ENCODE measurements at places on chromosomes 3 and 15.

DNA sequence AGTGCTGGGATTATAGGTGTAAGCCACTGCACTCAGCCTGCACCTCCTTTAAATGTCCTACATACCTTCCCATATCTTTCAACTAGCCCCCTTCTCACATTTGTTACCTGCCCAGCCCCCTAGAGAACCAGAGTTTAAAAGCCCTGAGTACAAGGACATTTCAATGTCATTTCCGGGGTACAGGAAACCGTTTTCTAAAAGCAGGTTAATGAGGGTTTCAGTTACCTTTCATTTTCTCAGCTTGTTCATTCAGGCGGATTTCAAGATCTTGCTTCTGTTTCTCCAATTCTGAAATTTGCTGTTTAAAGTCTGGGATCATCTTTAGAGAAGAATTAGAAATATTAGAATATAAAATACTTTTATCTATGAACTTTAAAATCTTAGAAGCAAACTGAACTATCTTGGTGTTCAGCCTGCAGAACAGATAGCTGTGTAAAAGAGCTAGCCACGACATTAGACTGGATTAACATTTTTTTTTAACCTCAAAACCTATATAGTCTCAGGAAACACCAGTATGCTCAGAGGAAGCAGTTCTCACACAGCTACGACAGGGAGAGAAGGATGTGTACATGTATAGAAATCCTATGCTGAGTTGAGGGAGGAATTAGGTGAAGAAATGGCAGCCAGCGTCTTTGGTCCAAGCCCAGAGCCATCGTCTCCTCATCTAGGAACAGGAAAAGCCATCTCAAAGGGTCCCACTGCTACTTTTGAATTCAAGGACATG, 29.9 kb upstream of the GNB5 start:
- DNase-seq = no peak

DNA sequence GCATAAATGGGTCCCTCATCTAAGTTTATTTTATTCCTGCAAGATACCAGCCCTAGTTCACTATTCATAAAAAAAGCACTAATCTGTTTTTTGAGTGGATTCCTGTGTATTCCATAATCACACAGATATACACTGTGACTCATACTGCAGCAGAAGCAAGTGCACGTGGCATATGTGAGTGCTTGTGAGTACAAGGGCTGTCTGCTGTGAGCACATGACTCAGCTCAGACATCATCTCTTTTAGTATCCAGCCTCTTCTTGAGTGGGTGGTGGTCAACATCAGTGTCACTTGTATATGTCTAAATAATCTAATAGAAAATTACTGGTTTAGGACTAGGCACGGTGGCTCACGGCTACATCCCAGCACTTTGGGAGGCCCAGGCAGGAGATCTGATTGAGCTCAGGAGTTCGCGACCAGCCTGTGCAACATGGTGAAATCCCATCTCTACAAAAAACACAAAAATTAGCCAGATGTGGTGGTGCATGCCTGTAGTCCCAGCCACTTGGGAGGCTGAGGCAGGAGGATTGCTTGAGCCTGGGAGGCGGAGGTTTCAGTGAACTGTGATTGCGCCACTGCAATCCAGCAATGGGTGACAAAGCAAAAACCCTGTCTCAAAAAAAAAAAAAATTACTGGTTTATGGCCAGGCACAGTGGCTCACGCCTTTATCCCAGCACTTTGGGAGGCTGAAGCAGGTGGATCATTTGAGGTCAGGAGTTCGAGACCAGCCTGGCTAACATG, 49.8 kb downstream of the NIPA2 start:
- no peak for DNase-seq

DNA sequence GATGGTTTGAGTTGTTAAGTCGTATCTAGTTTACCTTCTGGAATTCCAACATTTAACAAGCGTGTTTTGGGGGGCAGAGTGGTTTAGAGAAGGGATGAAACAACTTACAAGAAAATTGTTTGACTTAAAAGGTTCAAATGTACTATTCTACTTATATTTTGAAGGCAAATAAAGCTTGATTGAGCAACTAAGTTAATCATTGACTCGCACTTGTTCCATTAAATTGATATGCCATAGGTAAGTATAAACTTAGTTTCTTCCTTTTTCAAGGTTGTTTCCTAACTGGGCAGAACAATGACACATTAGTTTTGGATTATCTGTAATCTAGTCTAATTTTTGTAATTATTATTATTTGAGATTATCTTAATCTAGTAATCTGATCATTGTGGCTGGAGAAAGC, 48.3 kb upstream of the CPNE4 start:
- no peak for DNase-seq

- no peak for DNase-seq
These were observed 124.9 kb upstream of the PRR20G start for GRCh38 chr3:127412578-127413317.

DNA sequence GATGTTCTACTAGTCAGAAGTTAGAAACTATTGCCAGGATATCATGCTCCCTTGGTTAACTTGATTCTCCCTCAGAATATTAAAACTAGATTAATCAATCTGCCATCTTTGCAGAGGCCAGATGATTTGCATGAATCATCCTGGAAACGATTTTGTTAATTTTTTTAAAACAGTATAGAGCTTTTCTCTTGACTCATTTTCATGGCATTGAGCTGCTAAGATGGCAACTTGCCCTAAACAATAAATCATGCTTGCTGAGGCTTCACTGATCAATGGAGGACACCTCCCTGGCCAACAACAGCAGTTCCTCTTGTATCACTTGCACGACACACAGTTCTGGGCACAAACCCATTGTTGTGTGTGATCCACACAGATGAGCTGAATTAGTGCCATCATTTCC, 109.1 kb downstream of the COL6A6 start:
- DNase-seq = no peak

DNA sequence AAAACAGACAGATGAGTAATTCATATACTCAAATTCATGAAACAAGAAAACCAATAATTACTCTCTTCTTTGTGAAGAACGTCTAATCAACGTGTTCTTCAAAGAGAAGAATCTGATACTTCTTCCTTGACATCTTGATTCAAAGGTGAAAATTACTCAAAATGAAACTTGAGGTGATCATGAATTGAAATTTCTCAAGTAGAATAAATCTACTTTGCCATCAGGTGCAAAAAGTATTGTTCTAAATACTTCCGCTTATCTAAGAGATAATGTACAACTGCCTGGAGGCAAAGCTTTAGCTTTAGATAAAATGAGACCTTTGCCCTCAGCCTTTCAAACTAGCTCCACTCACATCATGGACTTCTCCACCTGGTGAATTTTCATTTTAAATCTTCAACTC, 13.9 kb upstream of the XXYLT1 start:
- DNase-seq = no peak

GRCh38 chr15:57218826-57219576, 157.3 kb upstream of the CGNL1 start:
- DNase-seq = no peak

DNA sequence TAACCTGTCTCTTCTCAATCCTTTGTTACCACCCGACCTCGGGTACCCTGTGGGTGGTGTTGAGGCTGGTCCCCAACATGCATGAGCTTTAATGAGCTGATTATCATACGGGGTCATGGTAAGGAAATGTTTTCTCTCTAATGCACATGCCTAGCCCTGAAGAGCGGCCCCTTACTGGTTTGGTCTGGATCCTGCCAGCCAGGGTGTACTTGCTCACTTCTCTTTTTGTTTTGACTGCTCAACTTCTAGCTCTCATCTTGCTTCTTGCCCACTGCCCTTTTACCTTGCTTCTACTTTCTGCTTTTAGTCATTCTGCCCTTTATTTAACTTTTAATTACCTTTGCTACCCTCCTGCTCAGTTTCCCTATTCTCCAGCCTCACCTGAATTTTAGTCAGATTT, 44.3 kb upstream of the ACAD9 start:
- DNase-seq = no peak

GRCh38 chr3:59791774-59792308, 742.0 kb upstream of the CFAP20DC start:
- DNase-seq = no peak

DNA sequence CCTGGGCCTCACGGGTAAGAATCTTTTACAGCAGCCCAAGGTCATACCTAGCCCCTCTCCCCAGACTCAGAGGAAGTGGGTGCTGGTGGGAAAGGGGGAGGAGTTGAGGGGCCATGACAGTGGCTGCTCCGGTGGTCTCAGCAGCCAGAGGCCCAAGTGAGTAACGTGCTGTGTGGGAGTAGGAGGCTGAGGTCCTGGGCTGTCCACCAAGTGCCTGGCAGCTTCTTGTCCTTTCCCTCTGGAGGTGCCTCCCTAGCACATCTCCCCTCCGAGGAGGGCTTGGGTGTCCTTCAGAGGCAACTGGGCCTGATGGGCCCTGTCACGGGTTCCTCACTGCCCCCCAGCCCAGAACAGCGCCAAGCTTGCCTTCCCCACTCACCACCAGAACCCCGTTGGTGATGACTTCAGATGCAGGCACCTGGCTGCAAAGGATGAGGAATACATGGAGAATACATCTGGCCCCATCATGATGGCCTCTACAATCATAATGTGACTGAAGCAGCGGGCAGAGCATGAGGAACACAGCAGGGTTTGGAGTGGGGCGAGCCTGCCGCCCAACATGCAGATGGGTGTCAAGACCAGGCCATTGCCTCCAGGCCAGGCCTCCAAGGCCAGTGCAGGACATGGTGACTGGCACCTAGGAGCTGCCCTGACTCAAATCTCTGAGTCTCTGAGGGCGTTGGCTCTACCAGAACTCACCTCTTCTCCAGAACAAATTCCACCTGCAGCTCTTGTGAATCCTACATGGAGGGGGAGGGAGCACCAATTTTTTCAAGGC, 3.3 kb downstream of the PLA2G4F start:
- DNase-seq = no peak

DNA sequence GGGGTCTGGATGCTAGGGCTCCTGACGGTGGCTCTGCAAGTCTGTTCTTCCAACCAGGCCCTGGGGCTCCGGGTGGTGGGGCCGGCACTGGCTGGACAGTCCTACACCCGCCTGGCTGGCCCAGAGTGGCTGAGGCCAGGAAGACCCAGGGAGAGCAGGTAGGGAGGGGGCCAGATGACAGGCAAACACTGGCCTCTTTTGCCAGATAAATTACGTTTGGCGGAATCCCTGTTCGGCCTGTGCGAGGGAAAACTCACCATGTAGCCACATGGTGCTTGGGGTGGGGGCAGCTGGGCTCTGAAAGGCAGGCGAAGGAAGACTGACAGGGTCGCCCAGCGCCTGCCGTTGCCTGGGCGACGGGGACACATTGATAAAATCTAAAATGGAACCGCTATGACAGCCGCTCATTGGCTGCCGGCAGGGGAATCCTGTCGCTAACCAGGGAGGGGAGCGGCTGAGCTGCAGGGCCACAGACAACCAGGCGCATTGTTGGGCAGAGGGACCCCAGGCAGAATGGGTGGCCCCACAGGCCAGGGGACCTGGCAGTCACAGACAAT, 30.4 kb downstream of the IQSEC1 start:
- no peak for DNase-seq

Measured in stimulated activated CD4-positive, alpha-beta T cell treated with anti-CD3 and anti-CD28 coated beads, Interleukin-15, amount 100 ng/mL, for 1 hour (primary cell).